ENCODE measurements at places on chromosomes 12 and 14. TPM values are rescaled to one million over a fixed set of nuclear protein-coding genes. Genes with fewer than 3 reads are reported as not detected.

KLRF1 gene
- not detected for total RNA-seq

DNA sequence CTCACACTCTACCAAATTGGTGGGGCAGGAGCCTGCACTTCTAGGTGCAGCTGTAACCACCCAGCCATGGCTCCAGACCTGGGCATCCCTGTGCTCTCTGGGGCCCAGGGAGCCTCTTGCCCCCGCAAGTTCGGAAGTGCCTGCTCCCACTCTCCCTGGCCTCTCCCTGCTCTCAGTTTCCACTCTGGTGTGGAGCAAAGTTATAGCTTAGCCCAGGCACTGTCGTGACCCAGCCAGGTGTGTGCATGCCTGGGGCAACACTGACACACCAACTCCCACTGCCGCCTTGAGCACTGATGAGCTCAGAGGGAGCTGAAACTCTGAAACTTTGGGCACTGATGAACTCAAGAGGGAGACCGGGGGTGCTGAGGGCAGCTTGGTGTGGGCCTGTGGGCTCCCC, 8.7 kb upstream of the FBXO33 start:
- H3K4me3 ChIP-seq = no peak overlapping the region
- no peaks in the 10 kb centered on the region for H3K4me1 ChIP-seq
- no peaks in the 10 kb centered on the region for H3K27me3 ChIP-seq
- no peak for DNase-seq
- no peak overlapping the region for H3K27ac ChIP-seq

CCDC198 gene
- total RNA-seq = not detected

PMCH gene
- total RNA-seq = 2.0 TPM

GRCh38 chr14:98177551-98177950, 1094.4 kb downstream of the BCL11B start:
- H3K4me3 ChIP-seq = peak overlapping the region; percentile 14
- DNase-seq = no peak
- no peak overlapping the region for H3K27ac ChIP-seq
- H3K36me3 ChIP-seq = no peaks in the 10 kb centered on the region
- H3K27me3 ChIP-seq = no peaks in the 10 kb centered on the region
- H3K4me1 ChIP-seq = peaks cover 93% of the 10 kb centered on the region

GRCh38 chr12:28793581-28794151, 355.4 kb upstream of the FAR2 start:
- H3K27me3 ChIP-seq = no peaks in the 10 kb centered on the region
- DNase-seq = no peak
- no peak overlapping the region for H3K27ac ChIP-seq
- H3K4me3 ChIP-seq = no peak overlapping the region
- no peaks in the 10 kb centered on the region for H3K4me1 ChIP-seq

DNA sequence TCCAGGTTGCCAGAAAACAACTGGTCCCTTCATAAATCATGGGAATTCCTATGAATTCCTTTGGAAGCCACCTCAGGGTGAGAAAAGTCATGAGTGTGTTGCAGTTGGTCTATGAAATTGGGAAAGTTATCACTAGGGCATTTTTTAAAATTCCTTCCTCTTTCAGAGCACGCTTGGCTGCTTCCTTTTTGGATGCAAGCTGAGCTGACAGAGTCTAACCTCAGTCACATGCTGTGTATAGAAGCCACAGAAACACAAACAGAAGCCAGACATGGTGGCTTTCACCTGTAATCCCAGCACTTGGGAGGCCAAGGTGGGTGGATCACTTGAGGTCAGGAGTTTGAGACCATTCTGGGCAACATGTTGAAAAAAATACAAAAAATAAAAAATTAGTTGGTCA, 21.7 kb upstream of the HELB start:
- no peak for DNase-seq
- H3K36me3 ChIP-seq = no peaks in the 10 kb centered on the region
- peaks cover 38% of the 10 kb centered on the region for H3K4me1 ChIP-seq

All from CD8-positive, alpha-beta memory T cell (primary cell).